ENCODE measurements at places on chromosomes 2 and 18. TPM values are rescaled to one million over a fixed set of nuclear protein-coding genes. Genes with fewer than 3 reads are reported as not detected.

The SP140 gene
- polyA plus RNA-seq, result not detected

The SPEG gene
- 22.5 TPM for polyA plus RNA-seq

The GRB14 gene
- 2.8 TPM for polyA plus RNA-seq

The SERPINB4 gene
- polyA plus RNA-seq, result not detected

The AFF3 gene
- polyA plus RNA-seq, result 0.56 TPM

The MOCOS gene
- 2.3 TPM for polyA plus RNA-seq

The POTEC gene
- not detected for polyA plus RNA-seq

The LOXHD1 gene
- polyA plus RNA-seq, result 0.09 TPM

The LHCGR gene
- 0.22 TPM for polyA plus RNA-seq

Measured in adipose tissue (tissue), 3 donors.